ENCODE measurements at places on chromosomes 2 and 18.

DNA sequence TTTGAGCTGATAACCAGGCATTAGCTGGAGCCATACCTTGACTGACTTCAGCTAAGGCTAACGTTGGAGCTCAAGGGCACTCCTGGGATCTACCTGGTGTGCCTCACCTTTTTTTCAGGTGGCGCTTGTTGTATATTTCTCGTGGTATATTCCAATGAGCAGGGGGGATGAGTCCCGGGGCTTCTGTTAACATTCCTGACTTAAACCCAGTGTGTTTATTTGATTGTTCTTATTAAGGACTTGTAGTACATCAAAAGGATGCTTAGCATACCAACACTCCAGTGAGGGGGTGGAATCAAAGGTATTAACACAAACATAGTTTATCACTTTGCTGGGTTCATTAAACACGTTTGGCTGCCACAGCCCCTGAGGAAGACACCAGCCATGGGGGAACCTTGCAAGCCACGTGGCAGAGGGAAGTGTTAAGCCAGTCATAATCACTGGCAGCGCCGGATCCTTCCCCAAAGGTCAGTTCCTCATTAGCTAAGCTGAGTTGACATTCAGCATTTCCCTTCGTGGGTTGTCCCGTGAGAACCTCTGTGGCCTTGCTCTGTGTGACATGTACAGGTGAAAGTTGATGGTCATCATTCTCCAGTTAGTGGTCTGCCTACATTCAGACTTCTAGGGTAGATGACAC is 119.5 kb upstream of the MCFD2 start:
- DNase-seq: no peak

GRCh38 chr2:148501545-148501944 is 143.0 kb upstream of the EPC2 start:
- DNase-seq: no peak

DNA sequence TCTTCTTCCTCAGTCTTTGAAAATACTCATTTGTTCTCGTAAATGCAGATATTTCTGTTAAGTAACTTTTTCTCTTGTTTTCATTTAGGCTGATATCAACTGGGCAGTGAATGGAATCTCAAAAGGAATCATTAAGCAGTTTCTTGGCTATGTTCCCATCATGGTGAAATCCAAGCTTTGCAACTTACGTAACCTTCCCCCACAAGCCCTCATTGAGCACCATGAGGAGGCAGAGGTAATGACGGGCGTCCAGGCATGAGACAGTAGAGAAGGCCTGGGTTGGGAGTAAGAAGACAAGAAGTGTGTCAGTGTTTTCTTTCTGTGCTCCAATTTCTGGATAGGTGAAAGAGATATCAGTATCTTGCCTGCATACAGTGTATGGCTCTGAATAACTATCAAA is 5.1 kb downstream of the POLR1B start:
- peak; percentile 56 for DNase-seq

- DNase-seq: peak; percentile 70
These were observed 70.9 kb downstream of the TMEFF2 start for GRCh38 chr2:192123847-192124246.

- DNase-seq: peak; percentile 48
These were observed 34.5 kb downstream of the SLC4A3 start for GRCh38 chr2:219661955-219662395.

Data from AG10803 (cell line).